ENCODE measurements at places on chromosomes 6 and 20. TPM values are rescaled to one million over a fixed set of nuclear protein-coding genes. Genes with fewer than 3 reads are reported as not detected.

Gene SMIM13
- total RNA-seq: 10.7 TPM

Gene LRRN4
- total RNA-seq: 0.07 TPM

Gene PAK5
- total RNA-seq: 21.7 TPM

Gene PREX1
- 41.1 TPM for total RNA-seq

Gene CASP8AP2
- 17.3 TPM for total RNA-seq

Gene TAF4
- 8.4 TPM for total RNA-seq
